Pancreas (tissue), 10 donors: ENCODE measurements at places on chromosomes 13 and 19. TPM values are rescaled to one million over a fixed set of nuclear protein-coding genes. Genes with fewer than 3 reads are reported as not detected.

DNA sequence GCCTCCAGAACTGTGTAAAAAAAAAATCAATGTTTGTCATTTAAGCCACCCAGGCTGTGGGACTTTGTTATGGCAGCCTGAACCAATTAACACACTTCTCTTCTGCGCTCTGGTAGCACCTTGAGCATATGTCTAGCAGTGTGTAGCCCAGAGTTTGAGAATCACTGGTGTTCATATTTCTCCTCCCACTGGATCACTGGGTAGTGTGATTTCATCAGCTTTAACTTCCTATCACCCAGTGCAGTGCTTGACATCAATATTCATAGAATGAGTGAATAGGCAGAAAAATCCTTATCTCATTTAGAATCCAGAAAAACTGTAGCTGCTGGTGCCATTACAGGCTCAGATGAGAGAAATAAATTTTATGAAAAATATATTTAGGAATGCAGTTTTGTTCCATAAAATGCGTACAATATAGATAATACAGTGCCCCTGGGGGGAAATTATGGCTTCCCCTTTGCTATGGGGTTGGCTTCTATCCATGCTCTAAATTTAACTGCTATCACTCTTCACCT, 30.7 kb upstream of the WASF3 start:
- DNase-seq = no peak
- no peaks in the 10 kb centered on the region for H3K4me1 ChIP-seq
- H3K36me3 ChIP-seq = no peaks in the 10 kb centered on the region
- H3K4me3 ChIP-seq = no peak overlapping the region
- H3K27me3 ChIP-seq = no peaks in the 10 kb centered on the region
- H3K27ac ChIP-seq = no peak overlapping the region

DNA sequence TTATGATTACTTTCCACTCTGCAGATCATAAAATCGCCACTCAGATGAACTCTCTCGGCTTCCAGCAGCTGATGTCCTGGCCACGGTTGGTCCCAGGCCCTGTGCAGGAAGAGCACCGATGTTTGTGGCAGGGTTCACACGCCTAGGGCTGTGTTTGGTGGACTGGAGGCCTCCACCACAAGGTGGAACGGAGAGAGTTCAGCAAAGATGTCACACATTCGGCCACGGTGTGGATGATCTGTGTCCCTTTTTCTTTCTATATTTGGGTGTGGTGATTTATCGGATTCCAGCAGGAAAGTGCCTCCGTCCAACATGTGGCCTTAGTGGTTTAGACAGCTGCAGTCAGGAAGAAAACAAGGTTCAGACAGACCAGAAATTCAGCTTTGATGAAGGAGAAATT, 521 bp upstream of the SHISA2 start:
- peaks cover 4% of the 10 kb centered on the region for H3K27me3 ChIP-seq
- no peaks in the 10 kb centered on the region for H3K4me1 ChIP-seq
- peak overlapping the region; percentile 60 for H3K4me3 ChIP-seq
- no peak for DNase-seq

DNA sequence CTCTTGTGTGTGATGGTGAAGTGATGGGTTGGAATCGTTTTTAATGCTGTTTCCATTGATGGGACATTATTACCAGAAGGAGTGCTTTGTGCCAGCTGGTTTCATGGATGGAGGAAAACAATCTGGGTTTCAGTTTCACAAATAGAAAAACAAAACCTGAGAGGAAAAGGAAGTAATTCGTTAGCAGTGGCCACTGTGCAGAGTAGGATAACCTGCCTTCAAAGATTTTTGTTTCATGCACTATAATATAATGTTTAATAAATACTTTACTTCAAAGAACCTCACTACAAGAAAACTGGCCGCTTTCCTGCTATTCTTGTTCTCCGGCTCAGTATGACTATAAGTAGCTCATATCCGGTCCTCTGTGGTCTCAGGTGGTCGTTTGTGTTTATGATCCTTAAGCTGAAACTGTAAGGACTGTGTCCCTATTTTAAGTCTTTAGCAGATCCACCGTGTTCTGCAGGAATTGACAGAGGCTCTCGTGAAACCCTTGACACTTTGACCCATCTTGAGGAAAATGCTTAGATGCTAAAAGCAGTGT, 104.7 kb downstream of the GGACT start:
- H3K36me3 ChIP-seq = no peaks in the 10 kb centered on the region
- H3K4me1 ChIP-seq = no peaks in the 10 kb centered on the region
- DNase-seq = no peak

DNA sequence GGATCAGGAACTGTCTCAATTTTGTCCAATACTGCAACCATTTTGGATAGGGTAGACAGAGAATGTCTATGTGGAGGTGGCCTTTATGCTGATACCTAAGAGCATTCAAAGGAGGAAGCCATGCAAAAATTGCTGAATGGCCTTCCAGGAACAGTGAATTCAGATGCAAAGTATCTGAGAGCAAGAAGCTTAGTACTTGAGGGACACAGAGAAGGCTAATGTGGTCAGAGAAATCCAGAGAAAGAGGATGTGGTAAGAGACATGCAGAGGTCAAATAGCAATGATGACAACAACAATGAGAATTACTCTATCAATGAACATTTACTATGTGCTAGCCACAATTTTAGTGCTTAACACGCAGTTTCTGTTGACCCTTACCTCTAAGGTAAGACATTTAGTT, 785.6 kb upstream of the KLHL1 start:
- no peak overlapping the region for H3K4me3 ChIP-seq
- H3K36me3 ChIP-seq = no peaks in the 10 kb centered on the region
- no peak overlapping the region for H3K27ac ChIP-seq

GRCh38 chr13:43285933-43286597, 262.7 kb downstream of the DNAJC15 start:
- H3K27ac ChIP-seq = no peak overlapping the region
- no peak for DNase-seq
- no peaks in the 10 kb centered on the region for H3K36me3 ChIP-seq
- H3K27me3 ChIP-seq = no peaks in the 10 kb centered on the region

GRCh38 chr19:12880551-12881171, 588 bp downstream of the DNASE2 start:
- H3K4me1 ChIP-seq = no peaks in the 10 kb centered on the region
- peaks cover 8% of the 10 kb centered on the region for H3K36me3 ChIP-seq
- peak; percentile 52 for DNase-seq

- no peak overlapping the region for H3K27ac ChIP-seq
- H3K36me3 ChIP-seq = no peaks in the 10 kb centered on the region
- DNase-seq = no peak
These were observed 30.2 kb downstream of the CRTC1 start for GRCh38 chr19:18713550-18714117.

- DNase-seq = peak; percentile 44
- no peak overlapping the region for H3K27ac ChIP-seq
- no peaks in the 10 kb centered on the region for H3K36me3 ChIP-seq
- H3K4me3 ChIP-seq = no peak overlapping the region
These were observed 8.7 kb downstream of the HOMER3 start for GRCh38 chr19:18932216-18932841.

- H3K4me3 ChIP-seq = no peak overlapping the region
- no peaks in the 10 kb centered on the region for H3K27me3 ChIP-seq
- H3K36me3 ChIP-seq = peaks cover 10% of the 10 kb centered on the region
- DNase-seq = no peak
- H3K4me1 ChIP-seq = no peaks in the 10 kb centered on the region
- no peak overlapping the region for H3K27ac ChIP-seq
These were observed 13.9 kb downstream of the SLC46A3 start for GRCh38 chr13:28704919-28705318.

DNA sequence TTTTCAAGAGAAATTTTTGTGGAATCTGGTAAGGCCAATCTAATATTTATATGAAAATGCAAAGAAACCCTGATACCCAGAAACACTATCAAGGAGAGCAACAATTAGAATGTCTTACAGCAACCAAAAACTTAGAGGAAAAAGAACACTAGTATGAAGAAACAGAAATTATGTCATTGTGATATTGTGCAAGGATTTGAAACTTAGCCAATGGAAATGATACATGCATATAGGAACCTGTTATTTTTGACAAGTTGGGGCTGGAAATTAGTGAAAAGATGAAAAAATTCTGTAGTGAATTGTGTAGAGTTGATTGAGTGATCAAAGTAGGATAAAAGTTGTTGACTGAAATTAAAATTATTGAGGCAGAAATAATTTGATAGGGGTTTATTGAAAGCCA, 792.6 kb upstream of the SLITRK6 start:
- H3K27me3 ChIP-seq = no peaks in the 10 kb centered on the region
- no peak overlapping the region for H3K4me3 ChIP-seq
- DNase-seq = no peak
- no peaks in the 10 kb centered on the region for H3K4me1 ChIP-seq
- H3K36me3 ChIP-seq = no peaks in the 10 kb centered on the region

GRCh38 chr13:40252241-40252640, 414.2 kb downstream of the FOXO1 start:
- no peak for DNase-seq
- H3K4me3 ChIP-seq = no peak overlapping the region
- H3K4me1 ChIP-seq = no peaks in the 10 kb centered on the region
- no peak overlapping the region for H3K27ac ChIP-seq
- no peaks in the 10 kb centered on the region for H3K36me3 ChIP-seq
- no peaks in the 10 kb centered on the region for H3K27me3 ChIP-seq

DNA sequence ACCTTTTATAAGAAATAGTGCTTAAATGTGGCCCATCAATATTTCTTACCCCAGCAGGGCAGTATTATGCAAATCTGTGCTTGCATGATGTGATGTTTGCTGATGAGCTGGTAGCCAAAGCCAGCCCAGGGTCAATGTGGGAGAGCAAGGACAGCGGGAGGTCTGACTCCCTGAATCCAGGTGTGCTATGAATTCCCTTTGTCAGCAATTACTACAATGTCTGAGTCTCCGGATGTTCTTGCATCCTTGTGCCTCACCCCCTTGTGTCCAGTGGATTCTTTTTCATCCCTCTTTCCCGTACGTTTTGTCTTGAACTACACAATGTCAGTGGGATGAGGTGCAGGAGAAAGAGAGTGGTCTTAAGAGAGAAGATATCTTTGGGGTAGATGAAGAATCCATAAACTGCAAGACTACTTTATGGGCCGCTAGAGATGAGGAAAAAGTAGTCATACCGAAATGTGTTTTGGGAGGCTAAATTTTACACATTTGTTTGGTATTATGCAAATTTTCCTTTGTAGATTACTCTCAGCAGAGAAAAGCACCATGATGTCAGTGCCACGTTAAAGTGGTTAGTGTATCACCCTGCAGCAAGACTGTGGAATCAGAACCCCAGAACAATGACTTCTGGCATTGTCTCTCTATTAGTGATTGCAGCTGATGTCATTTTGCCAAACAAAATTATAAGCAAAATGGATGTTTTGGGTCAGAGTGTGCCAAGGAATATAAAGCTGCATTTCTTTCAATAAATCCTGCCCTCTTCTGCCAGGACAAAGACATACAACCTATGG, 53.5 kb upstream of the TSHZ3 start:
- H3K4me3 ChIP-seq = no peak overlapping the region
- H3K27me3 ChIP-seq = no peaks in the 10 kb centered on the region
- DNase-seq = no peak

DNA sequence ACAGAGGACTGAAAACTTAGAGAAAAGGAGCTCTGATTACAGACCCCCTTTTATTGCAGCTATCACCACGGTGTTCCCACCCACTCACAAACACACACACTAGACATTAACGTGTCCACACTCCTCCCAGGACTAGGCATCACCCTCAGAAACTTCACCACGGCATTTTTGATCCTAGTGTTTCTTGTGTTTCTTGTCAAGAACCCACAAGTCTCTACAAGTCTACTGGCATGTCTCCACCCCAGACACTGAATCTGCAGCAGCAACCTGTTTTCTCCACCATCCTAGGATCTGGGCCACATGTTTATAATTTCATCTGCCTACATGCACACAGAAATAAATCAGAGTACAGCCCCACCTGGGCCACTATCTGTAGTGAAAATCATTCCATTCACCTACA, 4.3 kb downstream of the ZNF486 start:
- H3K27ac ChIP-seq = no peak overlapping the region
- H3K36me3 ChIP-seq = no peaks in the 10 kb centered on the region
- H3K4me3 ChIP-seq = no peak overlapping the region
- H3K27me3 ChIP-seq = no peaks in the 10 kb centered on the region
- H3K4me1 ChIP-seq = no peaks in the 10 kb centered on the region

DNA sequence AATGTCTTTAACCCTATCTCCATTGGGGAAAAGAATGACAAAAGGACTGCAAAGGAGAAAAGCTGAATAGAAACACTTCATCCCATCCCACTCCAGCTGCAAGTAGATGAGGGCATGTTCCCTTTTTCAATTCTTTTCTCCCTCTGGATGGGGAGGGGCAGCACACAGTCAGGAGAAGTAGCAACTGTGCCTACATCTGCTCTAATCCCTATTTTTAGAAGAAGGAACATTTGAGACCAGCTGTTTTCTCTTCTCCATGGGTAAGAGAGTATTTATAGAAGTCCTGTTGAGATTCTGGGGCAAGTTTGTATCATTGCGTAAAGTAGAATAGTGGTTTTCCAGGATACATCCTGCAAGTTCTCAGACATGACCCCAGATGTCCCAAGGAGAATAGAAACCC, 9.3 kb upstream of the GTF3A start:
- H3K36me3 ChIP-seq = no peaks in the 10 kb centered on the region
- no peak for DNase-seq
- no peak overlapping the region for H3K4me3 ChIP-seq

DNA sequence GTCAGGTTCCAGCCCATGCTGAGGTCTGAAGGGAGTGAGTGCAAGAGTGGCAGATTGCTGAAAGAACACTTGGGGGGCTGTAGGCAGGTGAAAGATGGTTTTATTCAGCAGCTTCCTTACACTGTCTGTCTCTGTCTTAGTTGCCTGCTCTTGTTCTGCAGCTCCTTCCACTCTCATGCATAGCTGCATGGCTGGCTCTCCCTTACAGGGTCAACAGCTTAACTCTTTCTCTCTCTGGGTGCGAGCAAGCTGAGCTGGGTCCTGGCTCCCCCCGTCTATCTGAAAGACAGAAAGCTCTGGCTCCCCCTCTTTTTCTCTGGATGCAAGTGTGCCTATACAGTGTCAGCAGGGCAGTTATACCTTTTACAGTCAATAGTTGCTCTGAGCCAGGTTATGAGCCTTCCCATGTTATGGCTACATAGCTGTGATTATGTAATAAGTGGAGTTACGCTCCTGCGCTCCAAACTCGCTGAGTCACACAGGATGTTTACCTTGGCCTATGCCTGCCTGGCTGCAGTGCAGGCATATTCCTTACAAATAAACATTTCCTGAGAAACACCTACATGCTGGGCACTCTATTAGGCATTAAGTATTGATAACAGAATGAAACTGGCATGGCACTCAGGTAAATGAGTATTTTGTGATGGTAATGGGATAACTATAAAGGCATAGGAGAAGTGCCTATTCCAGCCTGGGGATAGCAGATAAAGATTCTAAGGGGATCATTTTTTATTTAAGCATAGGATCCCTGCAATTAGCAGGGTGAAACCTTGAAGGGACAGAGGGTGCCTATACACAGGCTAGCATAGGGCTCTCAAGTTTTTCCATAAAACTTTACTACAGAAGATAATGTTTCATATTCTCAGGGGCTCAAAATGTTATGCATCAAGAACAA, 826.9 kb upstream of the PCDH9 start:
- no peak for DNase-seq
- H3K36me3 ChIP-seq = no peaks in the 10 kb centered on the region
- H3K4me3 ChIP-seq = no peak overlapping the region
- no peaks in the 10 kb centered on the region for H3K27me3 ChIP-seq
- no peak overlapping the region for H3K27ac ChIP-seq

GRCh38 chr13:57787058-57787791, 155.7 kb downstream of the PCDH17 start:
- H3K4me3 ChIP-seq = no peak overlapping the region
- DNase-seq = no peak
- no peaks in the 10 kb centered on the region for H3K27me3 ChIP-seq

The ADM5 gene
- total RNA-seq = 1.00 TPM

The RDH8 gene
- not detected for total RNA-seq

The POU4F1 gene
- total RNA-seq = 0.06 TPM

The SIGLECL1 gene
- not detected for total RNA-seq

The TICAM1 gene
- total RNA-seq = 8.8 TPM

The OVOL3 gene
- not detected for total RNA-seq

The ZIK1 gene
- total RNA-seq = 1.0 TPM

The TEX101 gene
- not detected for total RNA-seq

The RFX1 gene
- total RNA-seq = 6.1 TPM
